Effector CD8-positive, alpha-beta T cell (primary cell): ENCODE measurements at places on chromosomes 3 and 15.

- DNase-seq: no peak
These were observed 2.6 kb upstream of the WDR6 start for GRCh38 chr3:49004352-49005302.

DNA sequence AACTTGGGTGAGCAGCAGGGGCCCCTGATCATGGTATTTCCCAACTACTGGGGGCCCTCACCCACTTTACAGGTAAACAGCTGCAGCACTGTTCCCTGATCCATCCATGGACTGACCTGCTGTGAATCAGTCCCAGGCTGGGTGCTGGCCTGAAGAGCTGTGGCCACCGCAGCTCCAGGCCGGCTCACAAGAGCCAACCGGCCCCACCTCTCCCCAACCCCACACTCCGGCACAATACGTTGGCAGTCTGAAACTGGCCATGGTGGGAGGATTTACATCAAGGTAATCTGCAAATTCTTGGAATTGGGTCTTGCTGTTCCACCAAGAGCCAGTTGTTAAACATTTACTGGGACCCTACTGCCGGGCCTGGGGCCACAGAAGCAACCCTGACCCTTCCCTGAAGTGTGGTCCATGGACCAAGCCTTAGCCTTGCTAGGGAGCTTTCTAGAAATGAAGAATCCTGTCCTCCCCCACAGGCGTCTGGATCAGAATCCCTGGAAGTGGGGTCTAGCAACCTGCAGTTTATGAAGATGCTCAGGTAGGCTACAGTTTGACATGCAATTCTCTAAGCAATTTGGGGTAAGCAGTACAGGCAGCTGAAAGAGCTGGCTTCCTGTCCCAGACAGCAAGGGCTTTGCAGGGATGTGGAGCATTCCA lies 3.7 kb downstream of the SLC6A20 start:
- no peak for DNase-seq

- DNase-seq: no peak
These were observed 555.1 kb upstream of the NAALADL2 start for GRCh38 chr3:174303907-174304560.

DNA sequence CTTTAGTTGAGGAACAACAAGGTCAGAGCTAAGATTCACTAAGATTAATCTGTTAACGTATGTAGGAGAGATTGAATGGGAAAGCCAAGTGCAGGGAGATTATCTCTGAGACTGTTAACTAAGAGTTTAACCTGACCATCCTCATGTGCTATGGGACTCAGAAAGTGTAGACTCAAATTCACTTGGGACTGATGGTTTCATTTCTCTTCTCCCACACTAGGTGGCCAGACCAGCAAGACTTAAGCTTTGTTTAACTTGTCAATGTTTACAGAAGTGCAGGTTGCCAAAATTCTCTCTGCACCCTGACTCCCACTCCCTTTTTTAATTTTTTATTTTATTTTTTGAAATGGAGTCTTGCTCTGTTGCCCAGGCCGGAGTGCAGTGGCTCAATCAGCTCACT lies 6.3 kb upstream of the HEXA start:
- no peak for DNase-seq

DNA sequence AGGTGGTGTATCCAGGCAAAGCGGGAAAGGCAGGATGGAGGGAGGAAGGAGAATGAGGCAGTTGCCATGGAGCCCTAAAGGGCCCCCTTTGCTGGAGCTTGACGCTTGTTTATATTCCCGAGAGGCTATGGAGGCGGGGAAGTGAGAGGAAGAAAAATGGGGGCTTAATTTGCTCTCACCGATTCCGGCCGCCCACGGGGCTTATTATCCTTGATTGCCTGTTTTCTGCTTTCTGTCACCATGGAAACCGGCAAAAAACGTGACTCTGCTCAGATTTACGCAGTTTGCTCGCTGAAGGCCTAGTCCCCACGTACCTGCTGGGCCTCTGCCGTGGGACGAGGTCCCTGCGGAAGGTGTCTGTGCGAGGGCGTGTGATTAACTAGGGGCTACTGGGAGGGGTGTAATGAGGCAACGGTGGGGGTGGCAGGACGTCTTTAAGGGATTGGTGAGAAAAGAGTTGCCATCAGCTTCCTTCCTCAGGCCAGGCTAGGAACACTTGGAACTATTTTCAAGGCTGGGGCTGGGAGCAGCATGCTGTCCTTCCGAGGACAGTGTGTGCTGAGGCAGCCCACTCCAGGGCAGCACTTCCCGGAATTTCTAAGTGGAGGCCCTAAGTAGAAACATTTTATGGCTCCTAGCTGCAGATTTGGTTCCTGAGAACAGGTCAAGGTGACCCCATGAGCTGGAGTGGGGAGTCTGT lies 110.8 kb upstream of the NDN start:
- no peak for DNase-seq

GRCh38 chr3:132709761-132710160 lies 12.4 kb downstream of the NPHP3 start:
- no peak for DNase-seq

DNA sequence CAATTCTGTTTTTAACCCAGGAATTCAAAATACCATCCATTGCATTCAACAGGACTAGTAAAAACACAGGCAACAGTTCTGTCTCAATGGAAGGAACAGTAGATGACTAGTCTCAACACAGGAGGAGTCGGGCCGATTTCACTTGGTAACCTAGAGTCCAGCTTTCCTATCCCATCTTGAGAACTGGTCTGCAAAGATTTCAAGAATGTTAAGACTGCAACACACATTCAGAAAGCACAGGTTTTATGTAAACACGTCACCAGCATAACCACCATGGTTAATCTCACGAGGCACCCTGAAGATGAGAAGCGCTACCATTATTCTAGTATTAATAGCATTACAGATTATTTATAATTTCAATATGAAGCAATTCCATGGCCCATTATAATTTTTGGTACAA lies 22.0 kb downstream of the UQCC5 start:
- no peak for DNase-seq

- DNase-seq: no peak
These were observed 601.9 kb upstream of the TGFBR2 start for GRCh38 chr3:30004481-30004880.

GRCh38 chr15:90531147-90531546 lies 1.4 kb downstream of the CRTC3 start:
- DNase-seq: no peak

DNA sequence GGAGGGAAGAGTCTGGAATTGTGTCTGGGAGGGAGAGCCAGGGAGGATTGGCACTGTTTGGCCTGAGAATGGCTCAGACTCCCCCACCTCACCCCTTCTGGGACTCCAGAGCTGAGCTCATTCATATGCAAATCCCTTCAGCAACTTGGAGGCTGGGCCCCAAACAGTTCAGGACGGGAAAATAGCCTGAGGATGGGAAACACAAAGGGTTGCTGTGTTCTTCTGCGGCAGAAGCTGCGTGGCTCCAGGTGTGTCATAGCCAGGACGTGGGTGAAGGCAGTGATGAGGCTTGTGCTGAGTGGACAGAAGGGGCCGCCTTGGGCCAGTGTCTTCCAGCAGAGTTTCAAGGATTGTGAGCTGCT lies 16.6 kb downstream of the MASP1 start:
- no peak for DNase-seq

DNA sequence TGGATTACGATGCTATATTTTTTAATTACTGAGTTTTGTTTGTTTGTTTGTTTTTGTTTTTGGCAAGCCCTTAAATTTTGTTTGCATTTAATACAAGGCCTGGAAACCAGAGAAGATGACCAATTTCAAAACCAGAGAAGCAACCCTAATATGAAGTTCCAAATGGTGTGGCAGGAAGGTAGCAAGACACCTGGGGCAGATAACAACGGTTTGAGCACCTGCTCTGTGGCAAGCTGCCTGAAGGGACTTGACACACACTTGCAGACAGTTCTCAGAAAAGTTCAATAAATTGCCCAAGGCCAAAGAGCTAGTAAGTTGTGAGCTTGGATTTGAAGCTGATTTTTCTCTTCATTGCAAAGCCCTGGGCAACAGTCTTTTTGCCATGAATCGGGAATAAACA lies 151.2 kb upstream of the UBE2E1 start:
- no peak for DNase-seq

GRCh38 chr15:59360896-59361295 lies 11.8 kb downstream of the MYO1E start:
- no peak for DNase-seq

DNA sequence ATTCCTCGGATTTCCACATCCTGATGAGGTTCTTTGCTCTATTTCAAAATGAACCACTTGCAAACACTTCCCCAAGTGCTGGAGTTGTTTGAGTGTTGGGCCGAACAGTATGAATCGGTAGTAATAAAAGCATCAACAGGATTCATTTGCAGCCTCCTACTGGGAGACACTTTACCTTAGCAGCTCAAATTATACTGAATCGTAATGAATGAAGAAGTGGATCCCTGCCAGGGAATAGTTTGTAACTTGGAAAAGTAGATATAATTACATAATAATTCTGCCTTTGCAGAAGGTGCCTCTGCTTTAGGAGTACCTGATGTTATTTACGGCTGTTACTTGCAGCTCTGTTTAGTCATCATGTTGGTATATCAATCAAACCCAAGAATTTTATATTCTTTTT lies 669.1 kb downstream of the CADM2 start:
- DNase-seq: no peak

GRCh38 chr3:43043071-43043766 lies 62.7 kb downstream of the POMGNT2 start:
- DNase-seq: no peak

DNA sequence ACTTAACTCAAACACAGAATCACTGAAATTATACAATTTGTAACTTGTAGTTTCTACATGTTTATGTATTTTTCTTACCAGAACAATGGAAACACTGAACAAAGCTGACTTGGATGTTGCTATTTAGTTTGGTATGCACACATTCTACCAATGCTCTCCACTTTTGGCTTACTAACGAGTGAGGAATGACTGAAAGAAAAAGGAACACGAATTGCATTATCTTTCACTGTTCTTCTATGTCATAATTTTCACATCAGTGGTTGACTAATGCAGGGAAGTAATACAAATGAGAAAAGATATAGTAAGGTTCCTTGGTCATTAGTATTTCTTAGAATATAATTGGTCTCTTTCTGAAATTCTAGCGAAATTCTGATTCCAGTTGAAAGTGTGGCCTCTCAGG lies 9.8 kb upstream of the CNTN3 start:
- DNase-seq: no peak
